ENCODE measurements at places on chromosomes 7 and 10. TPM values are rescaled to one million over a fixed set of nuclear protein-coding genes. Genes with fewer than 3 reads are reported as not detected.

- H3K27me3 ChIP-seq, result peaks cover 14% of the 10 kb centered on the region
- no peak overlapping the region for H3K4me3 ChIP-seq
- no peaks in the 10 kb centered on the region for H3K4me1 ChIP-seq
- no peak overlapping the region for H3K27ac ChIP-seq
- no peak for DNase-seq
These were observed 8.8 kb upstream of the CALD1 start for GRCh38 chr7:134770676-134771075.

GRCh38 chr10:131444286-131444685 is 132.8 kb upstream of the TCERG1L start:
- H3K4me1 ChIP-seq, result no peaks in the 10 kb centered on the region
- H3K36me3 ChIP-seq, result no peaks in the 10 kb centered on the region
- no peak overlapping the region for H3K4me3 ChIP-seq
- no peaks in the 10 kb centered on the region for H3K27me3 ChIP-seq

GRCh38 chr10:86579883-86580520 is 58.4 kb upstream of the WAPL start:
- H3K27me3 ChIP-seq, result no peaks in the 10 kb centered on the region
- no peak overlapping the region for H3K4me3 ChIP-seq
- H3K4me1 ChIP-seq, result no peaks in the 10 kb centered on the region
- no peak overlapping the region for H3K27ac ChIP-seq

DNA sequence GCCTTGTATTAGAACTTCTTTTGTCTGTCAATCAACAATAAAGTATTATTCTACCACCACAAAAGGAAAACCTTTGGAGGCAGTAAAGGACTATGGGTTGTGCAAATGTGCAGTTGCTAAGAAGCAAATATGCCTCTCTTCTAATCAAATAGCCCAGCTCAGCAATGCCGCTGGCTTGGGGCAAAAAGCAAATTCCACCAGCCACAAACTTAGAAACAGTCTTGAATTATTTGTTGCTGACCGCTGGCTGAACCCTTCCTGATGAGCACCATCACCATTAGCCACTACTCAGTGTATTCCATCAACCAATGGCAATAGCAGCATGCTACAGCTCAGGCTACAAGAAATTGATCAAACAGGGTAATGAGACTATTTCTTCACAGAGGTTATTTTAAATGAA is 51.0 kb downstream of the SKAP2 start:
- no peak overlapping the region for H3K27ac ChIP-seq
- DNase-seq, result no peak
- H3K4me1 ChIP-seq, result no peaks in the 10 kb centered on the region
- no peaks in the 10 kb centered on the region for H3K36me3 ChIP-seq
- H3K4me3 ChIP-seq, result no peak overlapping the region
- no peaks in the 10 kb centered on the region for H3K27me3 ChIP-seq

DNA sequence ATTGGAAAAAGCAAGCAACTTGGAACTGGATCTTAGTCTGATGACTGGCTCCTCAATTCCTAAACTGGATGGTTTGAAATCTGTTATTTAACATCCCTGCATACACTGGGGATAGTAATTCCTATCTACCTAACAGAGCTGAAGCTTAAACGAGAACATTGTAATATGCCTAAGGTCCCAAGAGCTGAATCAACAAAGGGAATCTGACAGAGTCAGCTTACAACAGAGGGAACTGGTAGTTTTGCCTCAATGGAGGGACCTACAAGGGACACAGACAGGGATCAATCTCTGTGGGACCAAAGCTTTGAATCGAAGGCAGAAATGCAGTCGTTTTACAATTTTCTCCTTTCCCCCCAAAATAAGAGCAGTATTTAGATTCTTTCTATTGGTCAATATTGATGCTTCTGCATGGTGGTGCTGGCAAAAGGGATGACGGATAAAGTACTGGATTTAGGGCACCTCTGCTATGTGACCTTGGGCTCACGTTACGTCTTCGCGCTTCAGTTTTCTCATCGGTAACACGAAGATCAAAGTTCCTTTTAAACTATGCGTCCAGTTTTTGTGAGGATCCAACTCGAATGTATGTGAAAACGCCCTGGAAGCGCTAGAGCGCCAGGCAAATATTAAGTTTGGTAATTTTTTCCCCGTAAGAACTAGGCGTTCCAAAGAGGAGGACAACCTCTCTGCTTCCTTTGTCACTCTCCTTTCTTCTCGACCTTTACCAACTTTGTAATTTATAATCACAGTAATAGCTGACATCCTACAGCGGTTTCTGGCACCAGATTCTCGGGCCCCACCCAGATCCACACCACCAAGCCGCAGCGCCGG is 1.1 kb downstream of the ACTR1A start:
- peak overlapping the region; percentile 99 for H3K4me3 ChIP-seq
- no peak for DNase-seq
- no peaks in the 10 kb centered on the region for H3K27me3 ChIP-seq

DNA sequence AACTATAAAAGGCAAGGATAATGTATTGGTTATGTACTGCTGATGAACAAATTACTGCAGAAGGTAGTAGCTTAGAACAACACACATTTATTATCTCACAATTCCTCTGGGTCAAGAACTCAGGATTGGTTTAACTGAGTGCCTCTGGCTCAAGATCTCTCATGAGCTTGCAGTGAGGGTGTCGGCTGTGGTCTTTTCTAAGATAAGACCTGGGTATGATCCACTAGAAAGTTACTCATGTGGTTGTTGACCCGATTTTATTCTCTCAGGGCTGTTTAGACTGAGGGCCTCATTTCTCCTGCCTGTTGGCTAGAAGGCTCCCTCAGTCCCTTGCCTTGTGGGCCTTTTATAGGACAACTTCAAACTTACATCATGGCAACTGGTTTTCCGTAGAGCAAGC is 86.7 kb downstream of the VWDE start:
- DNase-seq, result no peak
- H3K27ac ChIP-seq, result no peak overlapping the region
- no peaks in the 10 kb centered on the region for H3K27me3 ChIP-seq

GRCh38 chr7:44451123-44451522 is 39.3 kb downstream of the NUDCD3 start:
- no peak for DNase-seq
- no peak overlapping the region for H3K27ac ChIP-seq
- no peaks in the 10 kb centered on the region for H3K4me1 ChIP-seq
- peaks cover 43% of the 10 kb centered on the region for H3K36me3 ChIP-seq
- H3K27me3 ChIP-seq, result no peaks in the 10 kb centered on the region

- no peaks in the 10 kb centered on the region for H3K36me3 ChIP-seq
- H3K27ac ChIP-seq, result no peak overlapping the region
- H3K27me3 ChIP-seq, result no peaks in the 10 kb centered on the region
- no peaks in the 10 kb centered on the region for H3K4me1 ChIP-seq
- DNase-seq, result no peak
These were observed 474.0 kb upstream of the FOXK1 start for GRCh38 chr7:4208086-4208485.

DNA sequence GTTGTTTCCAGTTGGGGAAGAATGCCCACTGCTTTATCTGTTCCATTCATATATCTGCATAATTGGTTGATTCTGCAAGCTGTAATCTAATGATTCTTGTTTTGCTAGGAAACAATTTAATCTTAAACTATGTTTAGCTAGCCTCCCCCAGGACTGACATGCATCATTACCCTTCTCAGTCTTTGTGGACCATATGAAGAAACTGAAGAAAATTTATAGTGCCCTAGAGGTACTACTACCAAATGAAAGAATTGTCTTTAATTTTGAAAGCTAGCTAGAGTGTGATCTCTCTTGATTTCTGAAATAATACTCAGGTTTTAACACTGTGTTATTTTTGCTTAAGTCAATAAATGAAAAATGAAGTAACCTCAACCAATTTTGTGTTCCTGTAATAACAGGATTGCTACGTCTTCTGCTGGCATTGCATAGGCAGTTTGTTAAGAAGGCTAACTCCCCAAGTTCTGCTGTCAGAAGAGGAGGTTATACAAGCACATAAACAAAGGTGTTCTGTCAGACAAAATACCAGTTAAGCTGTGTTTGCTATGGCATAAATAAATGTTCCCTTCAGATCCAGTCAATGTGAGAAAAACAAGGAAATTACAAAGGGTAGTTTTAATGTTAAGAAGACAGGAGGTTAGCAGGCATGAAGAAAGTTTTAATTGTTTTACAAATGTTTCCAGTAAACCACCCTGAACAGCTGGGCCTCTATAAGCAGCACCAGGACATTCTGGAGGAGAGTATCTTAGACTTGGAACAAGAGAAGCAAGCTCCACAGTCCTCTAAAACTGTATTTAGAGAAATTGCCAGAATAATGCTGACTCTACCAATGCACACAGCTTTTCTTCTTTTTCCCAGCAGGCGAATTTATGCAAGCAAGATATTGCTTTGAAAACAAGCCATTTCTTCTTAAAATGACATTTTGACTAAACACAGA is 90.3 kb upstream of the CTTNBP2 start:
- no peak overlapping the region for H3K27ac ChIP-seq
- no peak overlapping the region for H3K4me3 ChIP-seq
- no peaks in the 10 kb centered on the region for H3K27me3 ChIP-seq
- peaks cover 3% of the 10 kb centered on the region for H3K4me1 ChIP-seq
- no peaks in the 10 kb centered on the region for H3K36me3 ChIP-seq

GRCh38 chr7:3043544-3044371 is at the start of gene CARD11:
Gene CARD11 (minus strand): TSS chr7:3043867. CDS start chr7:2958506, 85,361 bp downstream.
- peak; percentile 72 for DNase-seq
- H3K27ac ChIP-seq, result no peak within 1 kb of the TSS
- H3K4me3 ChIP-seq, result no peak within 1 kb of the TSS
- H3K36me3 ChIP-seq, result no peaks in the 10 kb centered on the region
- peaks cover 4% of the 10 kb centered on the region for H3K4me1 ChIP-seq

DNA sequence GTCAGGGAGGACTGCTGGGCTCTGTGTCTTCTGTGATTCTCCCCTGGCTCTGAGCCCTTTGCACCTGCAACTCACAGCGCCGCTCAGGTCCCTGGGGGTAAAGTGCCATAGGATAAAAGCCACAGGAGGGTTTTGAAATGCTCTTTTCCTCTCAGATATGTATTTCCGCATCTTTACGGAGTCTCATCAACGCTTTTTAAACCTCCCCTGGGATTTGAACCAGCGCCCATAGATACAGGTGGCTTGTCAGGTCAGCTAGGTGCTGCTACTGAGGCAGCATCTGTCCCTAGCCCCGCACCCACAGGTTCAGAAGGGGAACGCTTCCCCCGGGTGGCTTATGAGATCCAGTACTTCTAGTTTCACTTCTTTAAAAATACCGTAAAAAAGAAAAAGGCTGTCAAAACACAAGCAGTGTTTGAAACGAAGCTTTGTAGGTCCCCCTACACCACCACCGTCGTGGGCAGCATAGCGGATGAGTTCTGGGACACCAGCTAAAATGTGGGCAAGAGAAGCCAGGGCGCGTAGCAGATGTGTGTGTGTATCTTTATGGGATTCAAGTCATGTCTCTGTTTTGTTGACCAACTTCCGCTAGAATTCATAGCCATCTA is 173.5 kb downstream of the CUX1 start:
- no peak overlapping the region for H3K4me3 ChIP-seq
- H3K36me3 ChIP-seq, result peaks cover 16% of the 10 kb centered on the region
- DNase-seq, result no peak
- H3K27me3 ChIP-seq, result no peaks in the 10 kb centered on the region
- no peak overlapping the region for H3K27ac ChIP-seq

DNA sequence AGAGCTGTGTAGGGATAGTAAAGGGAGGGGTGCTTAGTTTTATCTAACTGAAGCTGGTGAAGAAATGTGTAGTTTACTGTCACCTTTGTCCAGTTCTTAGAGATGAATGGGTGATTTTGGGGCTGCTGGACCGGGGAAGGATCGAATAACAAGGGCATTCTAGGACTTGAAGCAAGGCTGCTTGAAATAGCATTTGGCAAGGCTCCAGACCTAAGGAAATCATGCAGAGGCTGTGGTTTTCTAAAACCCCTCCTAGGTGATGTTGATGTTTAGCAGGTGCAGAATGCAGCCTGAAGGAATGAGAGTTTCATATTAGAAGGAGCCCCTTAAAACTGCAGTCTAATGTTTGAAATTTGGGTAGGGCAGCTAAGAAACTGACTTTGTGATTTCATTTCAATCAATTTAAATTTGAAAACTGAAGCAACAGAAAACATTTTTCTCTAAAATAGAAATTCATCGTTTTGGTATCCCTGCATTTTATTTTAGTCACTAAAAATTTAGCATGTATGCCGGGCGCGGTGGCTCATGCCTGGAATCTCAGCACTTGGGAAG is 68.5 kb downstream of the TET1 start:
- no peak overlapping the region for H3K27ac ChIP-seq
- no peak overlapping the region for H3K4me3 ChIP-seq
- H3K36me3 ChIP-seq, result peaks cover 23% of the 10 kb centered on the region

DNA sequence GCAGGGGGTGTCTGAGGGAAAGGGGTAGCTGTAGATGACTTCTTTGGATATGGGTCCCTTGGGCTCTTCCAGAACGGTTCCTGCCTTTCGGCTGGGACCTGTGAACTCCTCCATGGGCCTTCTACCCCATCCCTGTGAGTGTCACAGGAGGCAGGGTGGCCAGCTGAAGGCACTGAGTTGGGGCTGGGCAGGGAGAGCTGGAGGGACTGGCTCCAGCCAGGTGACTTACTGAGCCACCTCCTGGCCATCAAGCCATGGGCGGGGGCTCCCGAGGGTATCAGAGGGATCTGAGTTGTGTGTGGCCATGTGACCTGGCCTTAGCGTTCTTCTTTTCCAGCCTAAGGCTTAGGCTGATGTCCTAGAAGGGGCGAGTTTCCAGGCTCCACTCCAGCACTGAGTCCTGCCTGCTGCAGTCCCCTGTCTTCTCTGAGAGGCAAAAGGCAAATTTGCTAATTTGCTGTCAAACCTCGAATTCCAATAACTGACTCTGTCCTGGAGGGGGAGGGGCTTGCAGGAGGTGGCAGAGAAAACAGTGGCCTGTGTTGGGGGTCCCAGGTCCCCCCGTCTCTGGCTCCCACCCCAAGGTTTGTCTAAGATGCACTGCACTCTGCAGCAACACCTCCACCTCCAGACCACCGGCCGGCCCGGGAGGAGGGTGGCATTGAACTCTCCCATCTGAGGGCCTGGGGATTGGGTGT is 27.2 kb downstream of the ADCYAP1R1 start:
- H3K36me3 ChIP-seq, result no peaks in the 10 kb centered on the region
- no peaks in the 10 kb centered on the region for H3K27me3 ChIP-seq
- no peak overlapping the region for H3K4me3 ChIP-seq

DNA sequence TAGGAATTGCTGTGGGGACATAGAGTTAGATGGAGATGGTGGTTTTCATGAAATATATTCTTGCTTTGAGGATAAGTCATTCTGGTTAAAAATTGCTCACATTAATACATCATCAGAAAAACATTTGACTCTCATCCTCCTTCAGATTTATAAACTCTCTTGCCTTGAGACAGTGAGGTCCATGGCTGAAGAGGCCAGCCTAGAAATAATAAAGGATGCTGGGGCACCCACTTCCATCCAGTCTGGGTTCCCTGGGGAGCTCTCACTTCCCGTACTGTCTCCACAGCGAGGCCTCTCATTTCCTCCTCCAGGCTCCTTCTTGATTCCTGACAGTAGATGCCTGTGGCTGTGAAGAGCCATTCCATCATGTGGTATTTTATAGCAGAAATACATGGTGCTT is 73.3 kb upstream of the PRKG1 start:
- H3K27ac ChIP-seq, result no peak overlapping the region
- no peak overlapping the region for H3K4me3 ChIP-seq
- no peak for DNase-seq

FAM20C gene
- total RNA-seq, result 46.8 TPM

GPR15LG gene
- not detected for total RNA-seq

FAM131B gene
- total RNA-seq, result 5.4 TPM

FAM25G gene
- total RNA-seq, result not detected

LEP gene
- not detected for total RNA-seq

VSTM4 gene
- 0.51 TPM for total RNA-seq

CALML3 gene
- not detected for total RNA-seq

NANOS1 gene
- total RNA-seq, result 0.90 TPM

TWIST1 gene
- 1.5 TPM for total RNA-seq

TFPI2 gene
- 2.7 TPM for total RNA-seq

All from endodermal cell (in vitro differentiated cells).